ENCODE measurements at places on chromosomes 7 and 10.

DNA sequence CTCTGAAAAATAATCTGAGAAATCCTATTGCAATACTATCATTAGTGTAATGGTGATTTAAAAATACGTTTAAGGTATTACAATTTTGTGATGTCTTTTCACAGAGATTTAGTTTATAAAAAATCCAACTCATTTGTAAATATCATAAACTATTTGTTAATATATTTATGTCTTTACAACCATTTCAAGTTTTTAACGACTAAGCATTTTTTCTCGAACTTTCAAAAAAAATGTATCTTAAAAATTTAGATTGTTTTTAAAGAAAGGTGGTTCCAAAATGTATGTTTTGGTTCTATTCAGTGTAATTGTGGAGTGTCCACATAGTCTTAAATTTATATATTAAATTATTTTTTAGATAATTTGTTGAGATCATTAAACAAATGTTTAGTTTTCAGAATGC is 134.2 kb upstream of the TEX47 start:
- no peak for DNase-seq

- peak; percentile 8 for DNase-seq
Measured at GRCh38 chr7:149310113-149310836, 48.3 kb downstream of the ZNF783 start.

- no peak for DNase-seq
Measured at GRCh38 chr7:40763319-40764287, 628.8 kb downstream of the SUGCT start.

DNA sequence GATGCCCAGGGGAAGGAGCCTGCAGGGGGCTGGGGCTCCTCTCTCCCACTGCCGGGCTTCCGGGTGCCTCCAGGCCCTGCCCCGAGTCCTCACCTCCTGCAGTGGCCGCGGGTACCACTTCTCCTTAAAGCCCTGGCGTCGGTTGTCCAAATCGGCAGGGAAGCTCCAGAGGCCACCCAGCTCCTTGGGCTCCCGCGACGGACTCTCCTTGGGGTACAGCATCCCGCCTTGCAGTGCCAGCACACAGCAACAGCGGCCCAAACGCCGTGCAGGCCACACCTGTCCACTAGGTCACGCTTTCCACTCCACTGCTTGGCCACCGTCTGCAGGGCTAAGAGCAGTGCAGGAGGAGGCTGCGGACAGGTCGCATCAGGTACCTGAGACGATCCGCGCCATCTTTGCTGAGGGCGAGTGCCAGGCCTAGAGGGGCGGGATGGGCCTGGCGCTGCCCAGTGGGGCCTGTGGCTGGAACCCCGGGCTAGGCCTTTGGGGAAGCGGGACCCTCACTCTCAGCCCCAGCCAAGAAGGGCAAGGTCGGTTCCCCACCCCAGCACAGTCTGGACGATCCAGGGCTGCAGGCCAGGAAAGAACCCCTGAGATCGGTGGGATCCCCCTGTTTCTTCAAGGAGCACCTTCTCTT is 47.7 kb upstream of the ZNF479 start:
- DNase-seq = no peak

GRCh38 chr10:91511549-91512330 is 101.6 kb downstream of the HECTD2 start:
- DNase-seq = no peak

GRCh38 chr10:34102237-34102673 is 712.8 kb downstream of the PARD3 start:
- DNase-seq = no peak

GRCh38 chr10:10418387-10418786 is 599.3 kb upstream of the CELF2 start:
- no peak for DNase-seq

DNA sequence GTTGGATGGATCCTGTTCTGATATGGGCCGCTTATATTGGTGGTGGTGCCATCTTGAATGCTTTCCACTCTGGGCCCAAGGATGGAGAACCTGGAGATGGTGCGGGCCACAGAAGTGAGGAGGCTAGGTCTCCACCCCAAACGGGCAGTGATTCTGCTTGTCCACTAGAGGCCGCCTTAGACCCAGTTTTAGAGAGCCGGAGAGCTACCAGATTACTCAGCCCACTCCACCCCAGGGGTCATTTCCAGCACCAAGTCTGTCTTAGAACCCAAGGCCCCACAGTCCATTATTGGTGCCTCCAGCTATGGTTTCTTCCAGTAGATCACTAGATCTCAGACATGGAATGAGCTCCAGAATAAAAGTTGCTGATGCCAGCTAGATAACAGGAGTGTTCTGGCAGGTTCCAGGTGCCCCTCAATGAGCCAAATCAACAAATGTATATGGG is 11.8 kb upstream of the CAMK2G start:
- DNase-seq = no peak

GRCh38 chr7:104958371-104958865 is 55.6 kb upstream of the KMT2E start:
- no peak for DNase-seq

DNA sequence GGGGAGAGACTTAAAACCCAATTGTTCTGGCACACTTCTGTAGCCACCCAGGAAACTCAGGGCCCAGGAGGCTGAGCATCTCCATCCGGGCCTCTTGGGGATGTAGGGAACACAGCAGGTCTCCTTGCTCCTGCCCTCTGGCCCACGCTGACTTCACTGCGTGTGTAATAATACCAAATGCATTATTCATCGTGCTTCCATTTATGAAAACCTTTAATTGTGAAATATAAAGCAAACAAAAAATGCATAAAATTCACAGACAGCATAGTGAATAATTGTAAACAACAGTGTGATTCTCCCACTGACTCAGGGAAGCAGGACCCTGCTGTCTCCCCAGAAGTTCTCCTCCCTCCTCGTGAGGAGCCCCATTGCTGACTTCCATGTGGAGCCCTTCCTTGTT is 70.3 kb upstream of the SHH start:
- DNase-seq = no peak

- DNase-seq = no peak
Measured at GRCh38 chr7:143295870-143296269, 7.7 kb downstream of the CASP2 start.

GRCh38 chr10:112213098-112213823 is 29.7 kb upstream of the GPAM start:
- DNase-seq = no peak

- no peak for DNase-seq
Measured at GRCh38 chr7:30178748-30179436, 44.1 kb downstream of the MTURN start.

DNA sequence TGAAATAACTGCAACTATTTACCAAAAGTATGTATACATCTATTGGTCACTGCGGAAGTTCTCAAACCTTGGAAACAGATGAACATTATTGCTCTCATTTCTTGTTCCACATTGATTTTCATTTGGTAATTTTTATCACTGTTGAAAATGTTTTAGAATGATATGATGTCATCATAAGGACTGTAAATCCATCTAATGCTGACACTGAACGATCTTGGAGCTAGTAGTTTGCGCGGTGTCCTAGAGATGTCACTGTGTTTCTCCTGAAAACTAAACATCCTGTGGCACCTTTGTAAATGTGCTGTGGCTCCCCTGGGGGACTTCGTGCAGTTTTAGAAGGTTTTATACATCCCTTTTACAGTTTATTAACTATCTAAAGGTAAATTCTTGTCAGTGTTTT is 73.5 kb downstream of the DNAJB9 start:
- no peak for DNase-seq

GRCh38 chr10:105024184-105024583 is 383.1 kb downstream of the SORCS3 start:
- DNase-seq = no peak

DNA sequence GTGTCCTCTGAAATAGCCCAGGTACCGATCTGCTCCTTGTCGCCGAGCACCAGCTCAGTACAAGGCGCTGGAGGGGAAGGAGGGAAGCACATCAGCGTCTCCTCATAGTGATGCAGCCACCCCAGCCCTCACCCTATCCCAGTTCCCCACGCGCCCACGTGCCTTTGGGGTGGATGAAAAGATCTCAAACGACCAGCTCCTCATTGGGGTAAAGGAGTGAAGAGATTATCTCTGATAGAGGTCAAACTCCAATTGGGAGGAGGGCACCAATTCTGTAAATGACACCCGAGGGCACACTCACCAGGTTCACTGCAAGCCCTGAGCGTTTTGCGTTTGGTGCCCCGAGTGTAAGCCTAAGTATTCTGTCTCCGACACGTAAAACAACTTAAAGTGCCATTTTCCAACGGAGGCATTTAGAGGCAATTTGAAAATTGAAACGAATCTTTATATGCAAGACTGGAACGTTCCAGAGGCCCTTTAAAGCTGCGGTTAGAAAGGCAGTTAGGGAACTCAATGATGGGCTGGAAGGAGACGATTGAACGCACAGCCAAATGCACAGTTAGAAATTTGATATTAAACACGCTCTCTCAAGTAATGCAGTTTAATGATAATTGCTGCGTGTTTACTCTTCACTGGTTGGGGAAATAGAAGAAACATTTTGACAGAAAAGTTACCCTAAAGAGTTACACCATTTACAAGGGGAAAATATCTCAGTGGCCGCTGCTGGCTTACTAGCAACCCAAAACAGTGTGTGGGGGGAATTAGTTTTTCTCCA is 8.9 kb upstream of the EMX2 start:
- no peak for DNase-seq

DNA sequence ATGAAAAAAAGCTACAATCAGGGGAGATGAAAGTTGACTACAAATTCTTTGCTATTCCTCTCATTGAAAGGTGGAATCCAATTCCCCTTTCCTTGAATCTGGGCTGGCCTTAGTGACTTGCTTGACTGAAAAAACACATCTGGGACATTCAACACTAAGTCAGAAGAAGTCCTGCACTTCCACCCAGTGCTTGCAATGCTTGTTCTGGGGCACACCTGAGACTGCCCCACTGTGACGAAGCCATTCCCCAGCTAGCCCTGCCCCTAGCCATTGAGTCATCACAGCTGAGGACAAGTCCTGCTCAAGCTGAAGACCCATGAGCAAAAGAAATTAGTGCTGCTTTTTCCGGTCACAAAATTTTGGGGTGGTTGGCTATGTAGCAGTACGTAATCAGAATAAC is 19.2 kb upstream of the GRID1 start:
- DNase-seq = no peak

GRCh38 chr7:149353739-149354504 is 91.9 kb downstream of the ZNF783 start:
- DNase-seq = no peak

GRCh38 chr7:47071866-47072265 is 510.0 kb downstream of the TNS3 start:
- DNase-seq = no peak

GRCh38 chr7:89887489-89887888 is 266.8 kb upstream of the STEAP1 start:
- DNase-seq = no peak

- DNase-seq = no peak
Measured at GRCh38 chr7:73685311-73685710, 1.9 kb downstream of the BUD23 start.

DNA sequence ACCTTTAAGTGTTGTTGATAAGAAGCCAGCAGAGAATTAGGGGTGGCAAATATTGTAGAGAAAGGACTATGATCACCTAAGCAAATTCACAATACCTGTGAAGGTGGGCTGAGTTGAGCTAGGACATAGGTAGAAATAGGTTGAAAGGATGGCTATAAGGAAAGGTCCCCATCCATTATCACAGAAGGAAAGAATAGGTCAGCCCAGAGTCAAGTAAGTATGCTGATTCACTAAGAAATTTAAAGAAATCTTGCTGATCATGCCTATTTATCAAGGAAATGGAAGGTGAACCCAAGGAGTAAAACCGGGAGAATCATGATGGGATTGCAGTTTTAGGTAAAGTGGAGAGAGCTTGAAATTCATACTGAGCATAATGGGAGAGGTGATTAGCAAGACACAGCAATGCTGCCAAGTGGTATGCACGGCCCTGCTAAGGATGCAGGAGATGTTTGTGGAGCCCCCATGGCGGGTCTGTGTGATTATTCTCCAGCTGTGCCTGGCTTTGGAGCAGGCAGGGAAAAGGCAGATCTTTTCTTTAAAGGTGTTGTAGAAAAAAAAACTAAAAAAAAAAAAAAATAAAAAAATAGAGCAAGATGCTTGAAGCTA is 399.4 kb downstream of the PLXDC2 start:
- no peak for DNase-seq

DNA sequence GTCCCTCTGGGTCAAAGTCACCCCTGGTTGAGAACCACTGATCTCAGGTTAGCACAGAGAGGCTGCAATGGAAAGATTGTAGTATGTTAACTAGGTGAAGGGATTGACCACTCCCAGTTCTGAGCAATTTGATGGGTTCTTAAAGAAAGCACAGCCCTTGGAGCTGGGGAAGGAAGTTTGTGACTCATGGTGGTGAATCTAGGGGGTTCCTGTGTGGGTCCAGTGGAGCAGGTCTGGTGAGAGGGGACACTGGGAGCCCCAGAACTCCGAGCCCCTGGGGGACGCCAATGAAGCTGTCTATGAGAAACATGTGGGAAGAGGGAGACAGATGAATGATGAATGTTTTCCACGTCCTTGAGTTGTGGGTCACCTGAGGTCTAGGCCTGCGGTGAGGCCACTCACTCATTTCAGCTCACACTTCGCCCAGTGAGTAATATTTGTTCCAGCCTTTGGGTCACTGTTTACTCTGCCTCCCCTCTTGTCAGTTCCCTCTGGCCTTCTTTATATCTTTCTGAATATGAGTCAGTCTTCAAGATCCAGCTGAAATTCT is 341.9 kb downstream of the LRMDA start:
- DNase-seq = no peak

- no peak for DNase-seq
Measured at GRCh38 chr7:36986948-36987724, 262.8 kb upstream of the AOAH start.

DNA sequence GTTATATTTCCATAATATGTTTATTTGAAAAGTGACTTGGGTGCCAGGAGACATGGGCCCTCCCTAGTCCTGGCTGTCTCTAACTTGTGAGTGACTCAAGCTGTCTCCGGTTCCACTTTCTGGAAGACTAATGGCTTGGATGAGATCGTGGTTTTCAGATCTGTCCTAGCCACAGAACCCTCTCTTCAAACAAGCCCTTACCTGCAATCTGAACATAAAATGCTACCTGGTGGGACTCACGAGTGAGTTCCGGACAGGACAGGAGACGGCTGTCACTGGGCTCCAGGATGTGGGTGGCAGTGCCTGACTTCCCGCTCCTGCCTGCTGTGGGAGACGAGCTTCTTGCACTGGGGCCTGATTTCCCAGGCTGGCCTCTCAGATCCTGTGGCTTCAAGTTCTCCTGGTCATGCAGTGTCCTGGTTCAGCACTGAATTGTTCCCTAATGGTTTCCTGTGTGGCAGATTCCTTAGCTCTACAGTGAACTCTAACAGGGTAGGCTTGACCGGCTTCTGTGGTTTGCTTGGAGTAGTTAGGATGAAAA is 26.0 kb upstream of the PFKFB3 start:
- DNase-seq = no peak

DNA sequence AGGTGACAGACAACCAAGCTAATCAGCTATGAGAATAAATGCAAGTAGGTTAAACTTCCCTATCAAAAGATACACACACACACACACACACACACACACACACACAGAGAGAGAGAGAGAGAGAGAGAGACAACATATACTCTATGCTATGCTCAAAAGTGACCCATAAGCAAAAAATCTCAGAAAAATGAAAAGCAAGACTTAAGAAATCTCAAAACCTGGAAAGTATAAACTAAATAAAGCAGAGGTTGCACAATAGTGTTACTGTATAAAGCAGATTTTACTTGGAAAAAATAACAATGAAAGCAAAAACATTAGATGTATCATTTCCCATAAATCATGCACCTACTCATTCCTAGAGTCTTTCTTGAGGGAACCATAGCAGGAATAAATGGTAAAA is 221.5 kb downstream of the INHBA start:
- no peak for DNase-seq

GRCh38 chr10:118911363-118911762 is 118.2 kb upstream of the NANOS1 start:
- DNase-seq = no peak
